ENCODE measurements at places on chromosomes 5 and 9. TPM values are rescaled to one million over a fixed set of nuclear protein-coding genes. Genes with fewer than 3 reads are reported as not detected.

ITGA2 gene
- total RNA-seq, result 1.1 TPM

IPO11 gene
- 29.1 TPM for total RNA-seq

HTR4 gene
- not detected for total RNA-seq

FCN2 gene
- total RNA-seq, result 0.67 TPM

SLC6A19 gene
- total RNA-seq, result not detected

SH2D3C gene
- 13.7 TPM for total RNA-seq

CERT1 gene
- total RNA-seq, result 27.3 TPM

Measured in heart left ventricle (tissue), 16 donors.